ENCODE measurements at places on chromosomes 13 and 19.

DNA sequence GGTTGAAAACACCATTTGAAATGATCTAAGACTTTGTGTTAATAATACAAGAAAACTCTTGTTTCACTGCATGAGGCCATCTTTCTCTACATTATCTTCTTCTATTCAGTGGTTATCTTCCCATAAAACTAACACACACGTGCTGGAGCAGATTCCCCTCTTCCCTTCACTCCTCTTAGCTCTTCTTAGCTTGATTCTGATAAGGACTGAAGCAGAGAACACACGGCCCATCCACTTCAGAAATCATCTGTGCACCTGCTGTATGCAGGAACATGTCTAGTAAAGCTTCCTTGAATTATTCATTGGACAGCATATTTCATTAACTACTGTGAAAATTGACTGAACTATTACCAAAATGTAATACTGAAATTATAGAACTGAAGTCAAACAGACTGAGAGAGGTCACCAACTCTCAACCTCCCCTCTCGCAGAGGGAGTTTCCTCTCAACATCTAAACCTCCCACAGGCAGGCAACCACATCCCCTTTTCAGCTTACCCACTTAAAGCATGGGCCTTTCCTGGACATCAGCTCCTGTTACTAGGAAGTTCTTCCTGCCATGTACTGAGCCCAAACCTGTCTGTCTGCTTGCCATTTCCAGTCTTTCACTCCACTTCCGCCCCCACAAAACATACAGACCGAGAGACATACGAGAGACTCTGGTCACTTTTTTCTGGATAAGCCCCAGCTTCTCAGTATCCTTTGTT lies 113.9 kb downstream of the CRYL1 start:
- DNase-seq: no peak

DNA sequence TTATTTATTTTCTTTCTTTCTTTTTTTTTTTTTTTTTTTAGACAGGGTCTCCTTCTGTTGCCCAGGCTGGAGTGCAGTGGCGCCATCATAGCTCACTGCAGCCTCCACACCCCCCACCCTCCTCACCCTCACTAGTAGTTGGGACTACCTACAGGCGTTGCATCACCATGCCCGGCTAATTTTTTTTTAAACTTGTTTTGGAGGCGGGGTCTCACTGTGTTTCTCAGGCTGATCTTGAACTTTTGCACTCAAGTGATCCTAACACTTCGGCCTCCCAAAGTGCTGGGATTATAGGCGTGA lies 33.6 kb downstream of the GJA3 start:
- no peak for DNase-seq

- DNase-seq: no peak
Observed at GRCh38 chr13:112859128-112859816, 109.7 kb upstream of the MCF2L start.

GRCh38 chr19:52094526-52095130 lies 937 bp downstream of the ZNF841 start:
- no peak for DNase-seq
